ENCODE measurements at places on chromosomes 6 and 20.

DNA sequence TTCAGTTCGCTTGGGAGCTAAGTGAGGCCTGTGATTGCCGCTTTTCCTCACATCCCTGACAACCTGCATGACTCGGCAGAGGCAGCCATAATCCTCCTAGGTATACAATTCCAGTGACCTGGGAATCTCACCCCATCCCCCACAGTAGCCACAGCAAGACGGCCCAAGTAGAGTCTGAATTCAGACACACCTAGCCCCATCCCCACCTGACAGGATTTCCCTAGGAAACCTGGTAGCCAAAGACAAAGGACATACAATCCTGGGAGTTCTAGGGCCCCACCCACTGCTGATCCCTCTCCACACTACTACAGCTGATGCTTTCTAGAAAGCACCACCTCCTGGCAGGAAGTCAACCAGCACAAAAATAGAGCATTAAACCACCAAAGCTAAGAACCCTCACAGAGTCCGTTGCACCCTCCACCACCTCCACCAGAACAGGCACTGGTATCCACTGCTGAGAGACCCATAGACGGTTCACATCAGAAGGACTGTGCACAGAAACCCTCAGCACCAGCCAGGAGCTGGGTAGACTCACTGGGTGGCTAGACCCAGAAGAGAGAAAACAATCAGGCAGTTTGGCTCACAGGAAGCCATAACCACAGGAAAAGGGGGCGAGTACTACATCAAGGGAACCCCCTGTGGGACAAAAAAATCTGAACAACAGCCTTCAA, 17.9 kb upstream of the RUNX2 start:
- no peak for DNase-seq

DNA sequence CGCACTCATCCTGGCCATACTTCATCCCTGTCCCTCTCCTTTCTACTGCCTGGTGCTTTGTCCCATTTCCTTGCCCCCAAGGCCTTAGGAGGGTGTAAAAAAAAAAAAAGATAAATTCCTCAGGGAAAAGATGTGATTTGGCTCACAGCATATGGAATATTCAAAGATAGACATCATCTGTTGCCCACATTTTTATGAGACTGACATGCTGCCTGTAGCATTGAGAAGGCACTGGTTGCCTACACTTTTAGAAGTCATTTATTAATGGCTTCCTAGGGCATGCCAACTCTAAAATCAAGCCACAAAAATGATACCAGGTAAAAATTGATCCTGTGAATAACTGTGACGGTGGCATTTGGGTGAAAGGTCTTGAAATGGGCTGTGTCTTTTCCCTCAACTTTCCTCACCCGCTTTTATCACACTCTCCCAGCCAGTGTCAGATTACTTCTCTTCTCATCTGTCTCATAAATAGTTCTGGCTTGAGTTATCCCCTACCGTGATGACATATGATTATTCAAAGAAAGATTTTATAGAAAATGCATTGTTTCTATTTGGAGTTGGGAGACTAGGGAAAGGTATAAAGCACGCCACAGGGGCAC, 139.4 kb downstream of the CARMIL1 start:
- DNase-seq, result no peak

DNA sequence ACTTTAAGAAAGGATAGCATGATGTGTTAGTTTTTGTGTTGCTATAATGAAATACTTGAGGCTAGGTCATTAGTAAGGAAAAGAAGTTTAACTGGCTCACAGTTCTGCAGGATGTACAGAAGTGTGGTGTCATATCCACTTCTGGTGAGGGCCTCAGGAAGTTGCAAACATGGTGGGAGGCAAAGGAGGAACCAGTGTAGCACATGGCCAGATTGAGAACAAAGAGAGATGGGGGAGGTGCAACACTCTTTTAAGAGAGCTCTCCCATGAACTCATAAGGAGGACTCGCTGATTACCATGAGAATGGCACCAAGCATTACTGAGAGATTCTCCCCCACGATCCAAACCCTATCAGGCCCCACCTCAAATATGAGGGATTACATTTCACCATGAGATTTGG, 265.4 kb downstream of the RIMS1 start:
- no peak for DNase-seq

GRCh38 chr20:57491373-57491772, 33.6 kb downstream of the CTCFL start:
- DNase-seq, result no peak

- no peak for DNase-seq
These were observed 468.7 kb downstream of the FRK start for GRCh38 chr6:115592025-115592424.

GRCh38 chr6:70520575-70520974, 46.2 kb upstream of the SDHAF4 start:
- no peak for DNase-seq

GRCh38 chr20:16292226-16292880, 280.9 kb downstream of the KIF16B start:
- no peak for DNase-seq

GRCh38 chr20:36074983-36075382, 79.6 kb upstream of the EPB41L1 start:
- no peak for DNase-seq

DNA sequence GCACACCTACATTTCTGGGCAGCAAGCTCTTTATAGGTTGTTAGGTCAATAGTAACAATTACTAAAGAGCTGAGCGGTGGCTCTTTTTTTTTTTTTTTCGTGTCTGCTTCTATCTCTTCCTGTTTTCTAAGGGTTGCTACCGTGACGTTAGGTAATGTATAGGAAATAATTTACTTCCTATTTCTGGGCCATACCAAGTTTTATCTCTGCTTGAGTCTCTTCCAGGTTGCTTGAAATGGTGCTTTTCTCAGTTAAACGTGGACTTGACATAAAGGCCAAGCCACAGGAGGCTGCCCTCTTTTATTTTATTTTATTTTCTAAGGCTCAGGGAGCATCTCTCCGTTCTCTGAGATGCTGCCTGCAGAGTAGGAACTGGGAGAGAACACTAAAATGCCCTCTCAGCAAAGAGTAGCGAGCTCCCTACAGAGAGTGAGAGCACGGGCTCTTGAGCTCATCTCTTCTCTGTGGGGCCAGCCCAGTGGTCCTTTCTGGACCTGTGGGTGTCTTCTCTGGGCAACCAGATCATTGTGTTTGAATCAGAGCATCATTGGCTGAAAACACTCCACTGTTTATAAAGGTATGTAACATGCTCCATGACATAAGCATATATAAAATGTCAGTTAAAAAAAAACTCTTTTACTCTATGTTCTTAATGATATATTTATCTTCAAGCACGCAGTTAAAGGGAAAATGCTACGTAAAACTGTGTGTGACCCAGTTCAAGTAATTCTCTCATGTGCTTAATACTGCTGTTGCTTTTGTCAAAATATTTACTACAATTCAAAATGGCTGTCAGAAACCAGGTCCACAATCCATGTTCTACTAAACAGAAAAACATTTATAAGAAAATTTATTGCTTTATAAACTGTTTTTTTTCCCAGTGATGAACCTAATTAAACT, at the start of gene ZNF831:
Gene ZNF831 (plus strand): TSS at position 191 of the 900 bp plus-strand sequence. CDS start 27,199 bp downstream, outside the sequence.
- DNase-seq, result no peak

- DNase-seq, result no peak
These were observed 33.8 kb downstream of the KIF16B start for GRCh38 chr20:16539280-16540021.

DNA sequence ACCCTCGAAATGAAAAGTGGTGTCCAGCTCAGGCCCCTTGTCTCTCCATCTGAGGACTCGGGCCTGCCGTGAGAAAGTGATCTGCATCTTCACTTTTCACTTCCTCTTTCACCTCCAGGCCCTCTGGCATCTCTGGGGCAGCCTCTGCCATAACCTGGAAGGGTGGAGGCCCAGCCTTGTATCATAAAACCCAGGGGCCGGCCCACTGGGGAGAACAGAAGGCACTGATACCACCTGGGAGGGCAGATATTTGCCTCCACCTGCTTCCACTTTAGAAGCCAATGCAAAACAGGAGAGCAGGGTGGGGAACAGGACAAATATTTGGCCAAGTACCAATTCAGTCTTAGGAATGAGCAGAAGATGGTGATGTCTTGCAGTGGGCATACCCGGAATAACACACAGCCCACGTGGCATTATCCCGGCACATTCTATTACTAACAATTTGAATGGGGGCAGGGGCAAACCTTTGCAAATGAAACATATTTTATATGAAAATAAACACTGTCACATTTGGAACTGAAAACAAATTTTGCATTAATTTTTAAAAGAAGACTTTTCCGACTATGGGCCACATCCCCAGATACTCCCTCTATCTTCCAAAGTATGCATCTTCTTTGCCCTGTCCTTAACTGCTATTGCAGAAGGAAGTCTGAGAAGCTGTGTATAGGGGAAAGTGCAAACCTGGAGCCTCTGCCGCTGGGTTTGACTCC, 69.2 kb upstream of the TBC1D7 start:
- DNase-seq, result no peak

DNA sequence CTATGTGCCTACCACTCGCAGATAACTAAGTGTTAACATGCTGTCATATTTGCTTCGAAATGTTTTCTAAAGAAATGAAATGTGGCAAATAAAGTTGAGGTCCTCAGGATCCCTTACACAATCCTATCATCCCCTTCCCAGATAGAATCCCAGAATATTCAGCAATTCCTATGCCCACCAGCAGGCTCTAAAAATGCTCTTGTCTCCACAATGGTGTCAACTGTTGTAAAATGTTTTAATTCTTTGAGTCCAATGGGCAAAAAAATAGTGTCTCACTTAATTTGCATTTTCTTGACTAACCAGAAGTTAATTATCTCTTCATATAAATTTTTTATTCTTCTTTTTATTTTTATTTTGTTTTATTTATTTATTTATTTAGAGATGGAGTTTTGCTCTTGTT, 103.9 kb upstream of the MAP7 start:
- DNase-seq, result no peak

DNA sequence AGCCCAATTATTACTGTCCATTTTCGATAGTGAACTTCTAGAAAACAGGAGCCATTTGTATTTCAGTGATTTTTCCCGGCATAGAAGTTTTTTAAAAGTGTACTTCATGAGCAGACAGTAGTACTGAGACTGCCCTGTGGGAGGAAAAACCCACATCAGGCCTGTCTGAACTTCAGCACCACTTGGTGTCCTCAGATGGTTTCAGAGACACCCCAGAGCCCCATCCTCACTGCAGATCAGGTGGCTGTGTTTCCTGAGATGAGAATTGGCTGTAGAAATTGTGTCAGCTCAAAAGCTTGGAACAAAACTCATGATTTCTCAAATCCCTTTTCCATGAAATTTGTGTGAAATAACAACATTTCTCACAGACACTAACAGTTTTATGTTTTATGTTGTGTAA, 110.0 kb upstream of the RIN2 start:
- DNase-seq, result no peak

All from T1000 (cell line).